ENCODE measurements at places on chromosomes 5 and 9.

DNA sequence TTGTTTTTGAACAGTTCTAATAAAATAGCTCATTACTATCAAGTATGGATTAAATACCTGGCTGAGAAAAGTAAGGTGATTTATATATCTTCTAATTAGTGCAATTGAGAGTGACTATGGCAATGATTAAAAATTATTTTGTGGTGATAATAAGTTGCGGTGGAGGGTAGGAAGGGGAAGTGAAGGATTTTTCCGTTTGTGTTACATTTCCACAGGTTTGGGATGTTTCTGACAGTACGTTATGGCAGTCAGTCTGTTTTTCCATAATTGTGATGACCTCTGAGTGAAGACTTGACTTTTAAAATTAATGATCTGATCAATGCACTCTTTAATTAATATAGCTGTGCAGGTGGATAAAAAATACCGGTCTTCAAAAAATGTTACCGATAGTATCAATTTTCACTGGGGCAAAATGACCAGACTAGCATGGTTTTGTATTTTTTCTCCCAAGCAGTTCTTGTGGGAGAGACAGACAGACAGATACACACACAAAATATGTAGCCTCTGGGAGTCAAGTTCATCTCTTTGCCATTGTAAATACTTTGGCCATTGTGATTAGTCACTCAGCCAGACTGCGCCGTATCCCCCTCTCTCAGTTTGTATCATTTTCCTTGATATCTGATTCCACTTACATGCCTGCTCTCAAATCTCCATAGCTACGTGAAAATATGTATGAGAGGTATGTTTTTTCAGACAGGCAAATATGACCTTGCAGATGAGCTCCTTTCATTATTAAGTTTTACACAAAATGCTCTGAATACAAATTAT is 60.2 kb downstream of the ARHGAP26 start:
- DNase-seq: peak; percentile 40

- no peak for DNase-seq
Measured at GRCh38 chr9:100357501-100357900, 4.8 kb upstream of the TEX10 start.

DNA sequence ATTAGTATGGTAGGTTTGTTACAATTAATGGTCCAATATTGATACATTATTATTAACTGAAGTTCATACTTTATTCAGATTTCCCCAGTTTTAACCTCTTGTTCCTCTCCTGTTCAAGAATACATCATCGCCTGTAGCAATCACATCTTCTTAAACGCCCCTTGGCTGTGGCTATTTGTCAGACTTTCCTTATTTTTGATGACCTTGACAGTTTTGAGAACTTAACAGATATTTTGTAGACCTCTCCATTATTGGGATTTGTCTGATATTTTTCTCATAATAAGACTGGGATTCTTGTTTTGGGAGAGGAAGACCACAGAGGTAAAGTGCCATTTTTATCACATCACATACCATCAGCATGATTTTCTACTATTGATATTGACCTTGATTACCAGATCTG is 112.3 kb upstream of the MARCHF11 start:
- no peak for DNase-seq

GRCh38 chr9:20658677-20659473 is 25.2 kb upstream of the FOCAD start:
- DNase-seq: peak; percentile 47

DNA sequence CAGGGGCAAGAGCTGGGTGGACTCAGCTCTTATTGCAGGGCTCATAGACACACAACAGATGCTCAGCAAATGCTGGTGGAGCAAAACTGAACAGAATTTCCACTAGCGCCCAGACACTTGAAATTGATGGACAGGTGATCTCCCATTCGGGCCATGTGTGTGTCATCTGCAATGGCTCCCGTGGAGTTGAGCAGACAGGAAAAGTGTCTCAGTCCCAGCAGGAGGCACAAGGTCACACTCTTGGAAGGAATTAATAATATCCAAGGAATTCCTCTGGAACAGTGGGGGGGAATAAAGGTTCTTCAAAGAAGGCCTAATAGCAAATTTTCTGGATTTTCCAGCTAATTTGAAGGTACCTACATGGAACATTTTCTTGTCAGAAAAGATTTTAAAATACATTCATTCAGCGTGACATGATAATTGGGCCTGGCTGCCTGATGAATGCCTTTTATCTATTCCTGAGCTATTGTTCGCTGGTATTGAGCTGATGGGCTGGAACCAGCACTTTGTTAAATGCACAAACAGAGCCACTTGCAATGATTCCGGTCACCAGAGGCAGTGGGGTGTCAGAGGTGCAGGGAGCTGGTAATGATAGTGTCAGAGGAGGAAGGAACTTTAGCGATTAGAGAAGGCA is 31.5 kb upstream of the ALDH1B1 start:
- DNase-seq: no peak

GRCh38 chr5:104539618-104540350 is 977.2 kb upstream of the NUDT12 start:
- no peak for DNase-seq

DNA sequence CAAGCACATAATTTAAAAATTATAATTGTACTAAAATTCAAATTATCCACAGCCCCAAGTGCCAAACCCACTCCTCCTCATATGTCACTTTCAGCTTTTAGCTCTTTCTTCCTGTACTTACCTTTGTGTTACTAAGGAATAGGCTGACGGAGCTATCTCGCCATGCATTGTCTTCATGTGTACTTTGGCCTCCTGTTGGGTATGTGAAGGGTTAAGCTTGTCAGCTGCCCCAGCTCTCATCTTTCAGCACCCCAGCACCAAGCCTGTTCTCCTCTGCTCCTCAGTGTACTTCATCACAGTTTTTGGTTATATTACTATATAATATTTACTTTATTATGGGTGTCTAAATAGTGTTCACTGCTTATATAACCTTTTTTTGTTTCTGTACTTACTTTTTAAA is 46.2 kb downstream of the OSTF1 start:
- DNase-seq: no peak

DNA sequence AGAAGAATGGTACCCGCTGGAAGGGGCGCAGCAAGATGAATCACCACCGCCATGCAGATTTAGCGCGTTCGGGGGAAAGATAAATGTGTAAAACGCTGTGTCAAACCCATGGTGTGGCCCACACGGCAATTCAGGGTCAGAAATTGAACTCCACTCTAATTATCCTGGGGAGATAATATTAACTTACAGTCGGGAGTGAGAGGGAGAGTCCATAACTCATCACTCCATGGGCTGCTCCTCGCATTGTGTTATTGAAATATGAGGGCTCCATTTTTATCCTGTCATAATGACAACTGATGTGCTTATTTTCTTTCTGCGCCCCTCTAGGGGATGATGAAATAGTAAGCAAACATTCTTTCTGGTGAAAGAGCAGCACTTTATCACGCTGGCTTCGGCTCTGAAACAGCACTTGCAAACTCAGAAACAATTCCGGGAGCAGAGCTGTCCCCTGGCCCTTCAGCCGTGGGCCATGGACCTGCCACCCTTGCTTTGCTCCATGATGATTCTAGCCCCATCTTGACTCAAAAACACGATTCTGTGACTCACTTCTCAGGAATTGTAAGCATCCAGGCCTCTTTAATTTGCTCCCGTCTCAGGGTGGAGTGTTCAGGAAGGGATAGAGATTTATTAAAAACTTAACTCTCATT is 431.6 kb downstream of the IRX1 start:
- DNase-seq: peak; percentile 33

- DNase-seq: no peak
Measured at GRCh38 chr5:72468606-72469005, 38.6 kb downstream of the ZNF366 start.

- peak; percentile 88 for DNase-seq
Measured at GRCh38 chr5:109865637-109866036, 175.9 kb downstream of the MAN2A1 start.

GRCh38 chr5:42020788-42021530 is 95.9 kb downstream of the FBXO4 start:
- DNase-seq: peak; percentile 47

GRCh38 chr5:133265257-133265656 is 213.4 kb downstream of the HSPA4 start:
- no peak for DNase-seq

- no peak for DNase-seq
Measured at GRCh38 chr9:109934857-109935215, 154.8 kb downstream of the PALM2AKAP2 start.

- no peak for DNase-seq
Measured at GRCh38 chr5:110517396-110517795, 209.1 kb downstream of the TMEM232 start.

- peak; percentile 85 for DNase-seq
Measured at GRCh38 chr5:1763548-1763911, 36.1 kb downstream of the MRPL36 start.

GRCh38 chr5:34682926-34683623 is 26.9 kb downstream of the RAI14 start:
- no peak for DNase-seq

DNA sequence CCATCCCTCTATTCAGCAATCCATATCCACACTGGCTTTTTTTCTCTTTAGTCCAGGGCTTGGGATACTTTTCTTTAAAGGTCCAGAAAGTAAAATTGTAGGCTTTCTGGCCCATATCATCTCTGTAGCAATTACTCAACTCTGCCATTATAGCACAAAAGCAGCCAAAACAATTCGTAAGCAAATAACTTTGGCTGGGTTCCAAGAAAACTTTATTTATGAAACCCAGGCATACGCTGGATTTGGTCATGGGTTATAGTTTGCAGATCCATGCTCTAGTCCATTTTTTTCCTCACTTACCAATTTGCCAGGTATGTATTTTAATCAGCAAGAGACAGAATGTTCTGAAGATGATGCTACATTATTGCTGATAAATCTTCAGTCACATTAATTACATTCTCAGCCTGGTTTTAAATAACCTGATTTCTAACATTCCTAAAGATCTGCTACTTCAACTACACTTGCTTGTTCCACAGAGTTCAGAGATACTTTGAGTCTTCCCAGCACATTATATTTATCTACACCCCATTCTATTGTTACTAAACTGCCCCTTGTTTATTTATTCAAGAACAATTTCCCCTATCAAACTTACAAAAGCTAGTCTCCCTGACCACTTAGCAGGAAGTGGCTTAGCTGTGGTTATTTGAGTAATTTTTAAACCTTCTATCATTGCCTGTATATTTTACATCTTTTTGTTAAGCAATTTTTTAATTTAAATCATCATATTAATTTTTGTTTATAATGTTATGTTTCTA is 161.0 kb downstream of the ISL1 start:
- DNase-seq: no peak

GRCh38 chr9:121764371-121764730 is 112.9 kb downstream of the DAB2IP start:
- DNase-seq: no peak

DNA sequence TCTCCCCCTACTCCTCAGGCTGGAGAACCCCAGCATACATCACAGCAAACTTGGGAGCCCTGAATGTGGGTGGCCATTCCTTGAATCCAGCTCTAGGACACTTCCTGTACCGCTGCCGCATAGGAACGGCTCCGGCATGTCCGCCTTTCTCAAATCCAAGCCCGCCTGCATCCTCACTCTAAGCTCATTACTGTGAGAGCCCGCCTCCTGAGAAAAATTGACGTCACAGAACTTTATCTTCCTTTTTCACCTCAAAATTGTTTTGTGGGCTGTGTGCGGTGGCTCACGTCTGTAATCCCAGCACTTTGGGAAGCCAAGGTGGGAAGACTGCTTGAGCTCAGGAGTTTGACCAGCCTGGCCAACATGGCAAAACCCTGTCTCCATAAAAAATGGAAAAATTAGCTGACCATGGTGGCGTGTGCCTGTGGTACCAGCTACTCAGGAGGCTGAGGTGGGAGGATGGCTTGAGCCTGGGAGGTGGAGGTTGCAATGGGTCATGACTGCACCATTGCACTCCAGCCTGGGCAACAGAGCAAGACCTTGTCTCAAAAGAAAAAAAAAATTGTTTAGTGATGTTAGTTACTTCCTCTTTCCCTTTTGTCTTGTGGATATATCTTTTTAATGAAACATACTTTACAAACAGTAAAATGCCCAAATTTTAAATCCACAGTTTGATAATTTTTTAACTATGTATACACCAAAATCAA is 22.8 kb downstream of the RNF44 start:
- no peak for DNase-seq

- peak; percentile 36 for DNase-seq
Measured at GRCh38 chr9:134735441-134736175, 94.0 kb downstream of the COL5A1 start.
